ENCODE measurements at places on chromosomes 7 and 10.

DNA sequence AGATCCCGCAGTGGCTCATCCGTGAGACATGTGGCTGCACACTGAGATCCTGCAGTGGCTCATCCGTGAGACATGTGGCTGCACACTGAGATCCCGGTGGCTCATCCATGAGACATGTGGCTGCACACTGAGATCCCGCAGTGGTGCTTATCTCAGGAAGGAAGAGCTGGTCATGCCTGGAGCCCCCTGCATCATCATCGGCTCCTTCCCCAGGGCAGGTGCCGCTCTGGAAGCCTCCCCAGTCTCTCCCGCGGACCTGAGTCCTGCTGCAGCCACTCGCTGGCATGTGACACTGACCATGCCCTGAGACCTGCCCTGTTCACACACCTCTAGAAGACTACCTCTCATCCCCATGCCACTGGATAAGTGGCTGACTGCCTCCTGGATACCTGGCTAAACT is 181.3 kb downstream of the PTPRN2 start:
- no peak for DNase-seq

DNA sequence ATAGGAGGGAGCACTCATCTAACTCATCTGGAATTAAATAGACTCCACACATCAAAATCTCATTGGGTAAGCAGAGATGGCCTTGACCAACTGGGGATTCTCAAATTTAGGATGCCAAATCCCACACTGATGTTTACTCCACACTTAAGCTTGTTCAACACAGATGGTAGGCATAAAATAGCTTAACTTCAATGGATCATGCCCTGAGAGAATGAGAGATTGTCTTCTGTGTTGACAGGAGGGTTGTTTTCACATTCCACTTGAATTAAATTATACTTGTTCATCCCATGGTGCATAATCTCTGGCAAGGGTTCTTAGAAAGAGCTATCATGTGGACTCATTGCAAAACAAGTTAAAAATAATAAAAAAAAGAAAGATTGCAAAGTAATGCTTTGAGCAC is 391.4 kb downstream of the PLXDC2 start:
- DNase-seq = no peak

GRCh38 chr10:3926258-3926657 is 141.2 kb upstream of the KLF6 start:
- DNase-seq = no peak

GRCh38 chr7:108222236-108222892 is 92.2 kb upstream of the LAMB4 start:
- no peak for DNase-seq

- DNase-seq = peak; percentile 38
Observed at GRCh38 chr7:24573554-24574338, 494 bp downstream of the PALS2 start.

DNA sequence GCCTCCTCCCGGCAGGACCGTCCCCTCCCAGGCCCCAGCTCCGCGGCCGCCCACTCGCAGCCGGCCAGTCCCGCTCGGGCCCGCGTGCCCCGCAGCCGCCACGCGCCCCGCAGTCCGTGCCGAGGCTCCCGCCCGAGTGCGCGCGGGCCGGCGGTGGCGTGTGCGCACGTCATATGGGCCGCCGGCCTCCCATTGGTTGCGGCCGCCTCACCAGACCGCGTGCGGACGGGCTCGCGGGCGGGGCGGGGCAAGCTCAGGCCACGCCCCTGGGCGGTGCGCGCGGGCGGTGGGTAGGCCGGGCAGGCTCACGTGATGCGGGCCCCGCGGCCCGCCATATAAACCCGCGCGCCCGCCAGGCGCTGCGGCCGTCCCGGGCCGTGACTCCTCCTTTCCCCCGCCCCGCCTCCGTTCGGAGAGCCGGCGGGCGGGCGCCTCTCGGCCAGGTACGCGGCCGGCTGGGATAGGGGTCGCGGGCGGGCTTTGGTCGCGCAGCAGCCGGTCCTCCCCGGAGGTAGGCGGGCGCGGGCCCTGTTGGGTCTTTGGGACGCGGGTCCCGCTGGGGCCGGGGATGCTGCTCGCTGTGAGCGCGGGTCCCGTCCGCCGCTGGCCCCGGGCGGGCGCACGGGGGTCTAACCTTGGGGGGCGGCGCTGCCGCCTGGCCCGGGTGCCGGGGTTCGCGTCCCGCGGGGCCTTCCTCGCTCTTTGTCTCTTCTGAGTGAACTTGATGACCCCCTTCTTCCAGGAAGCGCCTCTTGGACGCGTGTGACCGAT is at the start of gene INSIG1:
Gene INSIG1, plus strand, starts transcription at position 362 of the 771 bp plus-strand sequence. Its CDS starts 408 bp downstream, at position 770.
- peak; percentile 90 for DNase-seq

DNA sequence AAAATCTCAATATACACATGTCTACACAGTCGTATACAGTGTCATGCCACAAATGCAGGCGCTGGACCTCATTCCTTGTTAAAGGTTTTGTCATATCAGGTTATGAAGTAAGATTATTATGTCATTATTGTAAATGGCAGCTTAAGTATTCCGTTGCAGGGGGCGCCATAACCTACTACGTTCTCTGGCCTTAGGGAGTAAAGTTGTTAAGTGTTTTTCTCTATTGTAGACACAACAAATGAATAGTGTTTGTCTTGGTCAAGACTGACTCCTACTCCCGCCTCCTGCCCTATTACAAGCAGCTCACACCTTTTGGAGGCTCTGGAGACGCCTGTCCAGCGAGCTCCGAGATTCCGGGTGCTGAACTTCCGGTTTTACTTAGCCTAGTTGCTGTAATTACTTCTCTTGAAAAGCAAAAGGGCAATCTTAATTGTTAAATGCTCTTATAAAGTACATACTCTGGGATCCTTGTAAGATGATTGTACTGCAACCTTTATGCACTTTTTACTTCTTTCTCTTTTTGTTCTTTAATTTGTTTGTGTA is 994 bp downstream of the GATAD1 start:
- peak; percentile 19 for DNase-seq

DNA sequence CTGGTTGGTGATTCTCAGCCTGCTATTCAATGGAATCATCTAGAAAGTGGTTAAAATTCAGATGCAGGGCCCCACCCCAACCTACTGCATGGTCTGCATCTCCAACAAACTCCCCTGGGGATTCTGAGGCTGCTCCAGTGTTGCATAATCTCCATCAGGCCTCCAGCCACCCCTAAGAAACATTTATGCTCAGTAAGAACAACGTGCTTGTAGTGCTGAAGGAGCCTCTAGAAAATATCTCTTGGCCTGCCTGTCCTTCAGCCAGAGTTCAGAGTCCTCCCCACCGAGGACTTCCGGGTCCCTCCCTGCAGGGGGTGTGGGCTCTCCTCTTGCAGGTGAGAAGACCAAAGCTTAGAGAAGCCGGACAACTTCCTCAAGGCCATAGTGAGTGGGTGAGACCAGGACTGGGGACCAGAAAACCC is 159.8 kb downstream of the SH3PXD2A start:
- DNase-seq = no peak

- no peak for DNase-seq
Observed at GRCh38 chr7:100726996-100727761, 6.2 kb upstream of the ZAN start.

GRCh38 chr10:106672517-106673175 is 491.9 kb downstream of the SORCS1 start:
- DNase-seq = no peak

DNA sequence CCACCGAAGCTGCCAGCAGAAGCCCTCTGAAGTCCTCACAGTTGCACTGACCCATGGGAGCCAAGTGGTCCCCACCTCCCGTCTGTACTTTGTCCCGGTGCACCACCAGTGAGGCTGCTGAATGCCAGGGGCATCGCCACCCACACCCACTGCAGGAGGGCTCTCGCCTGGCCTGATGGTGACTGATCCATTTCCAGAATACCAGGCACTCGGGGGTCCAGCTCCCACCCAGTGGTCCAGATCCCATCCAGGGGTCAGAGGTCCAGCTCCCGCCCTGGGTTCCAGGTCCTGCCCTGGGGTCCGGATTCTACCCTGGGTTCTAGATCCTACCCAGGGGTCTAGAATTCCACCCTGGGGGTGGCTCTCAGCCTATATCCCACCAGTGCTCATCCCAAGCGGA is 9.1 kb upstream of the JAKMIP3 start:
- DNase-seq = no peak

DNA sequence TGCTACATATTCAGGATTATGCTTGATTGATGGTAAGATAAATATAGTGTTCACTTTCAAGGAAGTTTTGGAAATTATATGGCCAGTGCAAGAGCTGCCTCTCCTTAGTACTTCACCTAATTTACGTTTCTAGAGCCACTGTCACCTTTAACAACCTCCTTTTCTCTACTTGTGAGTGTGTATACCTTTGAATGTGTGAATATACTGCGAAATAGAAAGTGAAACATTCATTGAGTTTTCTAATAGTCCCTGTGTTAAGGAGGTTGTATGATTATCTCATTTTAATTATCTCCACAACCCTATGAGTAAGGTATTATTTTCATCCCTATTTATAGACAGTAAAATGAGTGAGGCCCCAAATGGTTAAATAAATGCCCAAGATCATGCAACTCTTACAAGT is 1050.5 kb downstream of the XPNPEP1 start:
- DNase-seq = no peak

GRCh38 chr7:106588422-106589197 is 72.3 kb downstream of the CCDC71L start:
- DNase-seq = no peak

DNA sequence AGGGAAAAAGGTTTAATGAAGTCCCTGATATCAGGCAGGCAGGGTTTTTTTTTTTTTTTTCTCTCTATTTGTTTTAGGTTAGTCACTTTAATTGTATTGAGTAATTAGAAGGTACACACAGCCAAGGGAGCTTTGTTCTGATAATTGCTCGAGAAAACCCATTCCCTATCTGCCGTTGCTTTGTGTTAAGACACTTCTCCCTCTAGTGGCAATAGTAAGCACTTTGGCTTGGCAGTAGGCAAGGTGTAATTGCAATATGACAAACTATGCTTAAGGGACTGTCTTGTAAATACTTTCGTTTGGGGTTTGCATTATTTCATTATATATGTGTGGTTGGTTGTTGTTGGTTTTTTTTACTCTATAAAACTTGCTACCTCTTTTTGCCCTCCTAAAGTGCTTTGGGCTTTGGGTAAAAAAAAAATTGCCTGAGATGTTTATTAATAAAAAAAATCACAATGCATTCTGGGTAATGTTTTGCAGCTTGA is 113.4 kb downstream of the BTRC start:
- peak; percentile 23 for DNase-seq

DNA sequence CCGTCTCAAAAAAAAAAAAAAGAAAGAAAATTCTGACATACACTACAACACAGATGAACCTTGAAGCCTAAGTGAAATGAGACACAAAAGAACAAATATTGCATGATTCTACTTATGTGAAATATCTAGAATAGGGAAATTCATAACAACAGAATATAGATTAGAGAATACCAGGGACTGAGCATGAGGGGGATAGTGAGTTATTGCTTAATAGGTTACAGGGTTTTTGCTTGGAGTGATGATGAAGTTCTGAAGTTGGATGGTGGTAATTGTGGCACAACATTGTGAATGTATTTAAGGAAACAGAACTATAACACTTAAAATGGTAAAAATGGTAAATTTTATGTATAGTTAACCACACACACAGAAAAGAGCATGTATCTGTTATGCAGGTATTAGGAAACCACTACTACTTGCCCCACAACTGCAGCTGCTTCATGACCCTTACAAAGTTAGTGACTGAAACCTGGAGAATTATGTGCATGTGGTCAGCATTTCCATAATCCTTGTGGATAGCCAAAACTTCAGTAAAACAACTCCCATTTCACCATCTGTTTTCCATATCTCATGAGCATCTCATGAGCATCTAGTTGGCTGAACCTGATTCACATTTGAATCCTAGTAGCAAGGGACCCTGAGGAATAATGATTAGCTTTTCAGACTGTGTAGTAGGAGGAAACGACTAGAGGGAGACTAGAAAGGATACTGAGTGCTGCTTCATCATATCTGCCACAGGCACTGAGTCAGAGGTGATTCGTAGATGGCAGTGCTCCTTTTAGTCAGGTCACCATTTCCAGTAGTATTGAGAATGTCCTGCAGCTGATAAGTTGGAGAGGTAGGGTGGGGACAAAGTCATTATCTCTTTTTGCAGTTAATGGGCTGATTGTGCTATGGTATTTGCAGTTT is 26.3 kb downstream of the SAMD8 start:
- DNase-seq = no peak

GRCh38 chr10:98244141-98244540 is 23.9 kb downstream of the LOXL4 start:
- no peak for DNase-seq

GRCh38 chr10:122151121-122151694 is 119.9 kb upstream of the BTBD16 start:
- no peak for DNase-seq

DNA sequence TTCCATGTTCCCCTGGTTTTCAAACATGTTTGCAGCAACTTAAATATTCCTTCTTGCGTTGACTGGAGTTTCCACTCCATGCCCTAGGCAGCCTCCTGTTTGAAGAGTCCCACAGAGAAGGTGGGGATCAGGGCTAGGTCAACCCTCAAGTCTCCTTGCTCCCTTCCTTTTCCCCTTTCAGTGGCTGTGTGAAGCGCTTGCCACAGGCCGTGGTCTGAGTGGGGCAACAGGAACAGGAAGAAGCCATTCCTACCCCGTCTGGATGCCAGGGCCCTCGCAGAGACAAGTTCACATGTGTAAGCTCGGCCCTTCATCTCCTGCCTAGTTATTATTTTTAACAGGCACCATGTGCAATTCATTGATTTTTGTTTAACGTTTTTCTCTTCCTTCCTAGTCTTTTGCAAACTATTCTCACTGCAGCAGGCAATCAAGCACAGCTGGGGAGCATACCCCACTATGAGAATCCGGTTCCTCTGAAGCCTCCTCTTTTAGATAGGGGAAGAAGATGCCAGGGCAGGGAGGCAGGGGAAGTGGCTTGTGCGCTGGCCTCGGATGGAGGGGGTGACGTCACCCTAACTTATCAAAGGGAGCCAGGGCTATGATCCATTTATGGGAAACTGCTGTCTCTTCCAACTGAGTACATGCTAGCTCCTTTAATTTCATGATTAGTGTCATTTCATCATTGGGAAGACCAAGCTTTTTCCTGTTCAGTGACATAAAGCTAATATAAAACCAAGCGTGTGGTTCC is 64.2 kb downstream of the PRLHR start:
- DNase-seq = no peak

GRCh38 chr10:65346466-65346865 is 1579.4 kb upstream of the LRRTM3 start:
- no peak for DNase-seq

GRCh38 chr7:77310982-77311381 is 105.2 kb downstream of the GSAP start:
- DNase-seq = no peak

GRCh38 chr10:43055991-43056567 is 20.8 kb upstream of the RET start:
- no peak for DNase-seq

DNA sequence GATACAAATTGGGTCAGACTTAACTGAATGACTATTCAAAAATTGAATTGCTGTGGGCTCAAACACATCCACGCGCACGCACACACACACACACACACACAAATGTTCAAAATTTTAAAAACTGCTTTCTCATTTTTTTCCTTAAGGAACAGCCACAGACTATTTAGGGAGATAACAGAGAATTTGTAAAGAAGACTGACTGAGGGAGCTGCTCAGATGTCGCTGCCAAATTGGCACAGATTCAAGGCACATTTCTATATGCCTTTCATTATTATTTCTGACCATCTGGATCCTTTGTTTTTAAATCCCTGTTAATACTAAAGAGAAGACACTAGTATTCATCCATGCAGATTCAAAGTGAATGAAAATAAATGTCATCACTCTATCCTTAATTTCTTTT is 154.8 kb downstream of the DGKB start:
- no peak for DNase-seq

GRCh38 chr10:29635711-29636144 is 957 bp upstream of the SVIL start:
- DNase-seq = no peak

- no peak for DNase-seq
Observed at GRCh38 chr7:124649397-124650014, 116.1 kb downstream of the GPR37 start.

GRCh38 chr10:70656489-70656888 is 15.8 kb upstream of the ADAMTS14 start:
- peak; percentile 49 for DNase-seq
